ENCODE measurements at places on chromosomes 5 and 9.
A peak's percentile ranks its signal among the peaks of the same experiment; 100 is the strongest.

DNA sequence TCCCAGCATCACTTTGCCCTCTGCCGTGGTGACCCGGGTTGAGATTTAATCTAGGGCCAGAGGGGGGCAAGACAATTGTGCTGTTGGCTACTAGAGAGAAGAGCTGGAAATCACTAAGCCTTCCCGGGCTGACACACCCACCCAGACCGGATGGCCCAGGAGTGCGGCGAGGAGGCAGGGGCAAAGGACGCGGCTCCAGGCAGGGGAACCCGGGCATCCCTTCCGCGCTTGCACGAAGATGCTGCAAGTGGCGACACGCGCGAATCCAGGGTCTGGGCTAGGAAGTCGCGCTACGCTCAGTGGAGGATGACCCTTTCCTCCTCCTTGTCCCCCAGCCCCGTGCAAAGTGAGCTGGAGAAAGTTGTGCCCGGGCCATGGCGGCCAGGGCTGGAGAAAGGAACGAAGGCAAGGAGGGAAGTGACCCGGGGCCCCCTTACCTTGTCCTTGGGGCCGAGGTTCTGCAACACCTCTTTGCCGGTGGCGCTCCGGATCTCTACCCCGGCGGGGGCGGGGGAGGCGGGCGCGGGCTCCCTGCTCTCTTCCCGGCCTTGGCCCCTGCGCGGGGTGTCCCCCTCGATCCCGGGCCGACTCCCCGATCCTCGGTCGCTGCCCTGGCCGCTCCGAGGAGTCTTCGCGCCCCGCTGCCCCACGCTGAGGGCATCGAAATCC lies 693 bp downstream of the DPYSL3 start:
- DNase-seq = peak; percentile 68

- DNase-seq = no peak
Measured at GRCh38 chr5:133323494-133324457, 272.0 kb downstream of the HSPA4 start.

DNA sequence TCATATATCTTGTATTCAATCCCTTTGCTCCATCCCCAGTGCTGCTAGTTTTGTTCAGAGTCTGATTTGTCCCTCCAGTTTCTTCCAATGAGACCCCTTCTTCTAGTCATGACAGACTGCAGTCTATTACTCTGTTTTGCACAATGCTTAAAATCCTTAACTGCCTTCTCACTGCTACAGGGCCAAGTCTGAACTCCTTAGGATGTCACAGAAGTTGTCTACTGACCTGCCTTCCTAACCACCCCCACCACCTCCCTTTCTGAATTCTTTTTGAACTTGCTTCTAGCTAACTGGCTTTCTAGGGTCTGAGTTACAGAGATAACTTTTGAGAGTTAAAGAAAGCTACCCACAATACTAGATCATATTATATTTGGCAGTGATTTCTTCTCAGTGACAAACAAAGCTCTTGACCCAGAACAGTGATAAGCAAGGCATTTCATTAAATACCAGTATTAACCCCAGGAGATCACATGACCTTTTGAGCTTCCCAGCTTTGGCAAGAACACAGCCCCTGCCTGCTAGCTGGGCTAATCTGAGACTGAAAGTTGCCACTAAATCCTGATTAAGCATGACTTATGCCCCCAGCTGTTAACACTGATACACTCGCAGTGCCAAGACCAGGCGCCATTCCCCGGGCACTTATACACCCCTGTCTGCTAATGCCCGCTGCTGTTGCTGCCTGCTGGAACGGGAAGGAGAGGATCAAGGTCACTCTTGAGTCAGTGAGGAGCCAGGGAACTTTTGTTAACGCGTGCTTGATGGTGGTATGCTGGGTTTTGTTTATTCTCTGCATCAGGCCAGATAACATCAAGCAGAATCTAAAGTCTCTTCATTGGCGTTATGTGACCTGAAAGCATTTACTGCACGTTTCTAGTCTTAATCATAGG lies 36.4 kb upstream of the ADAMTSL1 start:
- DNase-seq = peak; percentile 56

DNA sequence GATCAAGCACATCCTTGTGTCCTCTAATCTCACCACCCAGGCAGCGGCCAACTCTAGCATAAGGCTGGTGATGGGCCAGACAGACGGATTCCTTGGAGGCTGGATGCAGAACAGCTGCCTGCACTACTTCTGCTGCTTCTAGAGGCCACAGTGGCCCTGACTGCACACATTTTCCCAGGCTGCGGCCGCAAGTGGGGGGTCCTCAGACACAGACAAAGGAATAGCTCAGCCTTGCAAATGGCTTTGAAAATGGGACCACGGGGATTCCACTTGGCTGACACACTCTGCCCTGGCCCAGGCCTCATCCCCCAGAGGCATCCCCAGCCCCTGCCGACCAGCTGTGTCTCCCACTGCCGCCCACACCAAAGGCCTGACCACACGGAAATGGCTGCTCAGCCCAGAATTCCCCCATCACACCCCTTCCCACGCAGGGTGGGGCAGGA lies 540.8 kb downstream of the BNC2 start:
- peak; percentile 79 for DNase-seq

DNA sequence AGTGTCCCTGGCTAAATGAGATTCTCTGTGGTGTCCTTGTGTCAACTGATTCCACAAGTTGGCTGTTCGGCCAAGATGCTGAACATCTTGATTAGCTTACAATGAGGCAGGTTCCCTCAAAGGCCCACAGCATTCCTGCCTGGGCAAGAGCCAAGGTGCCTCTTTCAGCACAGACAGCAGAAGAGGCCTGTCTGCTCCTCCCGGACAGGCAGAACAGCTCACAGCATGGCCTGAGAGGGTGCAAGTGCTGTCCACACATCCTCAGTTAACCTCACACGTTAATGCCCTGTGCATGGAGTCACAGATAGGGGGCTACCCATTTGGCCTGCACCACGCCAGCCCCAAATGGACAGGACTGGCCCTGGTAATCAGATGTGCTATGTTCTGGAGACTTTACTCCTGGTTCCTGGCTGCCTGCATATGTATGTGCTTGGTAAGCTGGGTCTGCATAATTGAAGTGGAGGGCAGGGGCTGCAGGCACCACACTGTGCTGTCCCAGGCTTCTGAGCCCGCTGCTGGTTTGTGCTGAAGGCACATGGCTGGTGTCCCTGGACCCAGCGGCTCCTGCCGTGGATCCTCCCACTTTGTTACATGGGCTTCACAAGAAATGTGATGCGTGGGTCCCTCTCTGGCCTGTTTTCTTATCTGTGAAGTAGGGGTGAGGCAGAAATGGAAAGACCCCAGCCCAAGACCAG lies 8.9 kb downstream of the CSF2 start:
- DNase-seq = no peak

DNA sequence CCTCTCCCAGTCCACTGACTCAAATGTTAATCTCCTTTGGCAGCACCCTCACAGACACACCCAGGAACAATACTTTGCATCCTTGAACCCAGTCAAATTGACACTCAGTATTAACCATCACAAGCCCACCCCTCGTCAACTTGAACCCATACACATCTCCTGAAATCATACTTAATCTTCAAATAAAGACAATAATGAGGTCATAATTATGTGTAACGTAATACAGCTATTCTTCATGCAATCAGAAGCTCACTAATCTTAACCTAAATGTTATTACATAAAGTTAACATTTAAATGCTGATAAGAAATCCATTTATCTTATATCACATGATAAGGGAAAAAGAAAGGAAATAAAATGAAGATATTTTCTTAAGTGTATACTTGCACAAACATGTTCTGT lies 65.2 kb downstream of the PPIC start:
- no peak for DNase-seq

GRCh38 chr5:539469-540070 lies 15.3 kb upstream of the SLC9A3 start:
- DNase-seq = no peak

GRCh38 chr9:98312365-98312764 lies 56.9 kb upstream of the TBC1D2 start:
- no peak for DNase-seq

GRCh38 chr5:124445070-124445619 lies 301.3 kb downstream of the ZNF608 start:
- no peak for DNase-seq

- no peak for DNase-seq
Measured at GRCh38 chr9:34665067-34665380, 2.6 kb upstream of the CCL27 start.

DNA sequence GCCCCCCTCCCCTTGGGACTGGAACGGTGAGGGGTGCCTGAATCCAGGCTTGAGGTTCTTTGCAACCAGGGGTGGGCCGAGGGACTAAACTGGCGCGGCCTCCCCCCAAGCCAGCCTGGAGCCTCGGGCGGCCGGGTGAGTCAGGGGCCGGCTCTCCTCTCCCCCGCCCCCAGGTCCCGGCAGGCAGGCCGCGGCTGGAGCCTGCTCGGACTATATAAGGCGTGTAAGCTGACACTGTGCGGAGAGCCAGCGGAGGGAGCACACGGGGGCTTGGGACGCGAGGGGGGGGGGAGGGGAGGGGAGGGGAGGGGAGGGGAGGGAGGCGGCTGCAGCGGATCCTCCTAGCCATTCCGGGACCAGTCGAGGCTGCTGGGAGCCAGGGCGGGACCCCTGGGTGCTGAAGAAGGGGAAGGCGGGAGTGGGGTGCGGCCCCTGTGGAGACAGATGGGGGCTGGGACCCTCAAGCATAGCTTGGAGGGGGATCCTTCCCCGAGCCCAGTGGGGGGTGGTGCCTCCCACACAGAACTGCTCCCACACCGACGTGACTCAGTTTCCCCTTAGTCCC lies 595 bp downstream of the PDLIM7 start:
- peak; percentile 95 for DNase-seq

DNA sequence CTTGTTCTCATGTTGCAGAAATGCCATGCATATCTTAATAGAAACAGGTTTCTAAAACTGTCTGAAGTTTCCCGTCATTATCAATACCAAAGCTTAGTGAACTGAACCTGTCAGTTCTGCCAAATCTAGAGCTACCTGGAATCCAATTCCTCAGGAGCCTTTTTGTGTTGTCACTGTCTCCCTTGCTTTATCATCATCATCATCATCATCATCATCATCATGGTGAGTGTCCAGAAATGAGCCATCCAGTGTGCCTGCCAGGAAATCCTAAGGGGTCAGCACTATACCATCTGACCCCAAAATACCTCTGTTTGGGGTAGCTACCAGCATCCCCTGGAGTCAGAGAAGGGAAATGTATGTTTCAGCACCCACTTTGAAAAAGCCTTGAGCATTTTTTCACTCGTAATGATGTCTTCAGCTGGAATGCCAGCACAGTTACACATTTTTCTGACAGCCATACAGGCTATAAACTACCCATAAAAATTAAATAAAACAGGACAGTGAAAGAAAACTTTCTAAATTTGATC lies 150.3 kb downstream of the NR2F1-AS1 start:
- DNase-seq = no peak

DNA sequence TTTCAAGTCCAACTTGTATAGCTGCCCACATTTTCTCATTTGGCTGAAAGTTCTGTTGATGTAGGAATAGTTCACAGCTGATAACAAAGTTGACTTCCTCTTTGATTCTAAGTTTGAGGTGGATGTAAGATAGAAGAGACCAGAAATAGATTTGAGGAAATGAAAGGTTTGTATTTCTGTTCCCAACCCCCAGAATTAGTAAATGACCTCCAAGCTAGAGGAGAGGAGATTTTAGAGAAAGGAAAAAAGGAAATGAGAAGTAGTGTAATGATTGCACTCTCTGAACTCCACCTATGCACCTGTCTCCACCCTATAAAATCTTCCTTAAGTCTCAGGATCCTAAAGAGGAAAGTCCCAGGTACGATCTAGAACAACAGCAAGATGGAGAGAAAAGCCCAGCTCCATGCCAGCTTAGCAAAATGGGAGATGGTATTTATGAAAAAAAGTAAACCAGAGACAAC lies 130.4 kb upstream of the POC5 start:
- no peak for DNase-seq

DNA sequence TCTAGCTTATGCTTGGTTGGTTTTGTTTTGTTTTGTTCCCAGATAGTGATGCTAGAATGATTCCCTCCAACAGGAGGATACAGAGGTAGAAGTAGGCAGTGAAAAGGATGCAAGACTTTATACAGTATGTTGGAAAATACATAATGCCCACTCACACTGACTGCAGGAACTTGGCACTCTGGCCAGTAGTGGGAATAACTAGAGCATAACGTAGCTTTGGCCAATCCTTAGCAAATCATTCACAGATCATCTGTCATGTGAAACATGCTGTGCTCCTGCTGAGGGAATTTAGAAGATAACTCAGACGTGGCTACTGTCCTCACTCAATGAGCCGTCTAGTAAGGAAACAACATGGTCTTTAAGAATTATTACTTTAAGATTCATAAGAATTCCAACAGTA lies 13.5 kb downstream of the CFAP90 start:
- DNase-seq = no peak

DNA sequence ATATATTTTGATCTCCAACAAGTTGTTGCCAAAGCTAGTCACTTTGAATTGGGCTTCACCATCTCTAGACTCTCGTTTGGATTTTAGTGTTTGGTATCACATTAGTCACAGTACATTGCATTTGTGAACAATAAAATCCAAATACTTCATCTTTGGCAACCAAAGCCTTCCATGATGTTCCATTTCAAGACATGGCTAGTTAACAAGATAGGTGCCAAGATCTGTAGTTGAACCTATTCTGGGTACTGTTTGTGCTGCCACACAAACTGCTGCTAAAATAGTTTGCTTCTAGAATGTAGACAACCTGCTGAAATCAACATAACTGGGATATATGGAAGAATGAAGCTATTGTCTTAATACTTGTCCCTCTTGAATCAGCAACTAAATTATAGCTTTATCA lies 207.5 kb downstream of the LRRC70 start:
- no peak for DNase-seq

GRCh38 chr5:96781031-96781971 lies 26.4 kb downstream of the ERAP1 start:
- DNase-seq = no peak
